ENCODE measurements at places on chromosomes 1 and 21.

- no peak for DNase-seq
These were observed 74.7 kb downstream of the ALG6 start for GRCh38 chr1:63442141-63442475.

- no peak for DNase-seq
These were observed 4.7 kb downstream of the RIMKLA start for GRCh38 chr1:42385283-42385682.

DNA sequence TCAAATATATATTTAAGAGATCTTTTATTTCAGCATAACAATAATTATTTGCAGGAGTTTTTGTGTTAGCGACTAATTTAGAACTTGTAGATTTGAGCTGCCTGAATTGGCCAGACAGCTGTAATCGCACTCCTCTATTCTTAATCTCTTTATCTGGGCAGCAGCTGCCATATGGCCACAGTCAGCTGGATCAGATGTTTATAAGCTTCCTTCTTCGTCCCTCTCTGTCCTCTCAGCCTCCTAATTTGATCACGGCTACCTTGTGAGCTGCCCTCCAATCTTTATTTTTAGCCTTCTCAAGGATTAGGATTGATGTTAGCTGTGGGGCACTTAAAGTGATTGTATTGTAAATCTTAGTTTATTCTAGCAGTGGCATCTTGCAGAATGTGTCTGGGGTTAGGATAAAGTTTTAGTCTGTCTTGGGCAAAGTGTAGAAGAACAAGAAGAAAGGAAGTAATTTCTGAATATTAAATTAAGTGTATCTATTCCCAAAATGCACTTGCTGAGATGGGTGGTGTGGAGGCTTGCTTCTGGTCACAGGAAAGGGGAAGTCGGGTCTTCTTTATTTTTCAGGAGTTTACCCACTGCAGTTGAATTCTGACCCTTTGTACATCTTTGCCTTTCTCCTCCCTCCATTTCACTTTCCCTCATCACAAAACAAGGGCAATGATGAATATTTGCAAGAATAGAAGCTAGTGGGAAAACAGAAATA, 1.1 kb downstream of the ZBTB18 start:
- no peak for DNase-seq

- no peak for DNase-seq
These were observed 5.1 kb upstream of the TMCO4 start for GRCh38 chr1:19804831-19805251.

GRCh38 chr1:176770066-176770465, 307.1 kb downstream of the PAPPA2 start:
- no peak for DNase-seq

- DNase-seq = no peak
These were observed 1.0 kb downstream of the GATAD2B start for GRCh38 chr1:153921803-153922075.

DNA sequence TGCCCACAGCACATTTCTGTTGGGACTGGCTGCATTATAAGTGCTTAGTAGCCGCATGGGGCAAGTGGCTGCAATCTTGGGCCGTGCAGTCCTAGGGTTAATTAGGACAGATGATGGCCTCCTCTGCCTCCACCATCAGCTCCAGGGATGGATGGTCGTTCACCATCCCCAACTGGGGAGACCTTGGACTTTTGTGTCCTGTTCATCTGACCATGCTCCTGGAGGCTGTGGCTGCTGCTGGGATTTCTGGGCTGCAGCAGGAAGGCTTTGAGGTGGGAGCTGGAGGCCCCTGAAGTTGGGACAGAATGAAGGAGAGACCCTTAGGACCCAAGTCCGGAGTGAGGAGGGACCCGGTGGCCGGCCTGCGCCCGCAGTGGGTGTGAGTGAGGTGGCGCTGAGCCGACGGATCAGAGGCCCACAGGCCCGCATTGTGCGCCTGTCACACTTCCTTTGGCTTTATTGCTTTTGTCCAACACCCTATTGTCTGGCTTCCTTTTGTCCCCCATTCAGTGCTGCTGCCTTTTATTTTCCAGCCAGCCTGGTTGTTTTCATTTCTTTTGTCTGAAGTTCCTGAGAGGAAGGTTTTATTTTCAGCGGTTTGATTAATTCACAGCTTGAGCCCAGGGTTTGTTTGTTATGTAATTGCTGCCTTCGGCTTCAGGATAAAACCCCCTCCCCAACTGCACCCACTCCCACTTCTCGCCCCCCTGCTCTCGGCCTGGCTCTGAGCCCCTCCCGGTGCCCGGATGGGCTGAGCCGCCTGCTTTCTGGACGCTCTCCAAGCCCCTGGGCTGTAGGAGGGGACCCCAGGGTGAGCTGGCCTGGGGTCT, 35.6 kb downstream of the SOX13 start:
- peak; percentile 94 for DNase-seq

Data from NCI-H345 (cell line).